ENCODE measurements at places on chromosomes 16 and 17. TPM values are rescaled to one million over a fixed set of nuclear protein-coding genes. Genes with fewer than 3 reads are reported as not detected.

Gene CRYBA1
- total RNA-seq, result not detected

Gene THUMPD1
- total RNA-seq, result 40.7 TPM

- no peak overlapping the region for H3K4me3 ChIP-seq
- no peak overlapping the region for H3K27ac ChIP-seq
Observed at GRCh38 chr16:53159781-53160436, 105.1 kb downstream of the CHD9 start.

DNA sequence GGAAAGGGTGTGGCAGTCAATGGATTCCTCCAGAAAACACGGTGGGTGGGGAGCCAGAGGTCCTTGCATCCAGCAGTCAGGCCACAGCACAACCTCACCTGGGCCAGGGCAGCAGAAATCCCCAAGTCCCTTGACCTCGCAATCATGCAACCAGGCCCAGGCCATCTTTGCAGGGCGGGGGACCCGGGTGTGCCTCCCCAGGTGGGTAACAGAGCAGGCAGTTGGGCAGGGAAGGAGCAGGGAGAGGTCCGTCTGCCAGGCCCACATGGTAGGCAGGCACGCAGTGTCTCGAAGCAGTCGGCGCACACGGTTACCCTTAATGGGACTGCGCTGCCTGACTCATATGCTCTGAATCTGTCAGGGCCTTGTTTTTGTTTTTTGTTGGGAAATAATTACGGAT is 153.0 kb downstream of the RBFOX3 start:
- H3K27me3 ChIP-seq, result peaks cover 5% of the 10 kb centered on the region
- DNase-seq, result no peak
- H3K4me3 ChIP-seq, result no peak overlapping the region
- no peaks in the 10 kb centered on the region for H3K36me3 ChIP-seq
- no peak overlapping the region for H3K27ac ChIP-seq

- no peak overlapping the region for H3K27ac ChIP-seq
- H3K36me3 ChIP-seq, result no peaks in the 10 kb centered on the region
Observed at GRCh38 chr17:66725956-66726355, 109.0 kb upstream of the CACNG5 start.

DNA sequence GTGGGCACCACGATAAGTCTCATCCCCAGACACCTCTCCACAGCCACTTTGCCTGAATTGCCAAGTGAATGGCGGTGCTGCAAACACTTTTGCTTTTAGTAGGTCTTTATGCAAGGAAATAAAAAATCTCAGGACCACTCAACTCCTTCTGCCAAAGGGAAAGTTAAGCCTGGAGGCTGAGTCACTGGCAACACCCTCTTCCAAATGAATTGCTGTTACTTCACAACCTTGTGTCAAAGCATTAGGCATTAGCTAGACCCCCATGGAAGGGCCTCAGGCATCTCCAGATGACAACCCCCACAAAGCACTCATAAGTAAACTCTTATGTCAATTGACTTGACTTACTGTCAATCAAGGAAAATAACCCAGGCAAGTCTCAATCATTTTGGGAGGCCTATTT is 43.0 kb downstream of the RNF112 start:
- H3K4me1 ChIP-seq, result peaks cover 4% of the 10 kb centered on the region
- H3K4me3 ChIP-seq, result no peak overlapping the region
- DNase-seq, result no peak
- no peak overlapping the region for H3K27ac ChIP-seq
- H3K36me3 ChIP-seq, result no peaks in the 10 kb centered on the region
